ENCODE measurements at places on chromosomes 11 and 22.

GRCh38 chr11:2651054-2651617 lies 48.7 kb downstream of the KCNQ1OT1 start:
- DNase-seq: no peak

GRCh38 chr11:124961972-124962609 lies 8.1 kb downstream of the CCDC15 start:
- DNase-seq: peak; percentile 84

- no peak for DNase-seq
These were observed 66.9 kb upstream of the TTLL12 start for GRCh38 chr22:43253839-43254238.

GRCh38 chr22:20090730-20091240 lies 10.7 kb downstream of the DGCR8 start:
- DNase-seq: no peak

DNA sequence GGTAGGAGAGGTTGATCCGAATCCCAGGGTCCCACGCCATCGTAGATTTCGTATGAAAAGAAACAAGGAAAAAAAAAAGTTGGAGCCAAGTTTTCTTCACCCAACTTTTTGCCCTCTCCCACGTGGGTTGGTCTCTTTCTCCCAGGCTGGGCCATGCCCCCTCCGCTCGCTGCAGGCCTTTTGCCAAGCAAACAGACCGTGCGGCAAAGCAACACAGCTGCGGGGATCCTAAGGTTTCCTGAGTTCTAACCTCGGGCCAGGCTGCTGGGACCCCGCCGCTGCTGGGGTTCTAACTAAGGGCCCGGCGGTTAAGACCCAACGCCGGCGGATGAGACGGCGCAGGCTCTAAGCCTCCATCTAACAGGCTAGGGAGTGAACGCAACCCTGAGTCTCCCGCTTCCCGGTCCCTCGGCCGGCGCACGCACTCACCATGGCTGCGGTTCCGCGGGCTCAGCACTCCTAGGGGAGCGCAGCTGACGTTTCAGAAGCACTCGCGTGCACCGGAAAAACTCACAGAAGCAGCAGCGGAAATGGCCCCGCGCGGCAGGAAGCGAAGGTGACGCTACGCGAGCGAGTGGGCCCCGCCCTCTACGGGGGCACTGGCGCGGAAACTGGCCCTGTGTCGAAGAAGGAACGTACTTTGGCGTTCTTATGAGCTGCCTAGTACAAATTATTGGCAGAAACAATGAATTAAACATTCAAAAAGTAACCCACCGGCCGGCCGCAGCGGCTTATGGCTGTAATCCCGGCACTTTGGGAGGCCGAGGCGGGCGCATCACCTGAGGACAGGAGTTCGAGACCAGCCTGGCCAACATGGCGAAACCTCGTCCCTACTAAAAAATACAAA lies at the start of gene SNU13:
Gene SNU13, minus strand, starts transcription at position 503 of the 847 bp plus-strand sequence. Its CDS starts 71 bp downstream, at position 432.
- peak; percentile 91 for DNase-seq

GRCh38 chr11:2774173-2775082 lies 74.6 kb upstream of the KCNQ1OT1 start:
- DNase-seq: no peak

GRCh38 chr11:107778839-107779517 lies 67.1 kb upstream of the SLN start:
- no peak for DNase-seq

DNA sequence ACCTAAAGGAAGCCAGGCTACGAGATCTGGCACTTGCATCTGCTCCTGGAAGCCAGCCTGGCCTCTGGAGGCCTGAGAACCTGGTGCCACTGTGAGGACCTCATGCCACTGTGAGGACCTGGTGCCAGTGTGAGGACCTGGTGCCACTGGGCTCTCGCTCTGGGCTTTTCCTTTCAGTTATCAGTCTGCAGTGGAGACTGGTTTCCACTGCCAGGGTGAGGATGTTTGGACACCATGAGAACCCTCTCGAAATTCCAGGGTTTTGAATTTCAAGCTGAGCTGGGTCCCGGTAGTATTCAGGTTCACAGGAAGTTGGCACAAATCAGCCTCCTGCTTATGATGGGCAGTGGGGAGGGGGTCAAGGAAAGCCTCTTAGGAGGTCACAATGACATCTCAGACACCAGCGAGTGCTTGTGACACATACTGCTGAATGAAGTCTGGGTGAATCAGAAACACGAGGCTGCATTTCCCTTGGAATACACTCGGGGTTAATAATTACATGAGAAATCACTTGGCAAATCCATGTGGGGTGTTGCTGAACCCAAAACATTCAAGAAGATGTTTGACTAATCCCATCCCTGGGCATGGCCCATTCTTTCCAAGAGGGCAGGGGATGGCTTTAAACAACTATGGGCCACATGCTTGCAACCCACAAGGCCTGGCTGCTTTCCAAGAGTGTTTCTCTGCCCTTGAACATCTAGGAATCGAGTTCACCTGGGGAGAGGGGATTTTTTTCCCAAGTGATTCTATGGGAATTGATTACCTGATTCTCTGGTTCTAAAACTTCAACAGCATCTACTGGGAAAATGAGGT lies 60.2 kb downstream of the LINC01488 start:
- DNase-seq: no peak

GRCh38 chr11:2943711-2944118 lies 14.5 kb upstream of the PHLDA2 start:
- no peak for DNase-seq

- no peak for DNase-seq
These were observed 20.9 kb downstream of the NCF4 start for GRCh38 chr22:36881504-36882245.

DNA sequence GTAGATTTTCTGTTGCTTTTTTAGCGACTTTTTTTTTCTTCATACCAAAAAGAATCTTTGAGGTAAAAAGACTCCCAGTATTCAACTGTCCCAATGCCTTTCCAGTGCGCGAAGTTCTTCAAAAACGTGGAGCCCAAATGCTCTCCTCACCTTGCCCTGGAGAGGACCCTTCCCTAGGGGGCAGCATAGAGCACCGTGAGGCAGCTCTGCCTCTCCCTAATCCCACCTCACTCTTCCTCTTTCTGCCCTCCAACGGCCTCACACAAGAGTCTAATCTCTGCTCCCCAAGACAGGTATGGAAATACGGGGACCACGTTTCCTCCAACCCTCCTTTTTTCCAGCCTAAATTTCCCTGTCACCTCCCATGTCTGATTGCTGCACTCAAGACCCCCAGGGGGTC lies 117.5 kb upstream of the ALX4 start:
- DNase-seq: no peak

- DNase-seq: no peak
These were observed 10.1 kb downstream of the CSRP3 start for GRCh38 chr11:19191530-19192169.

DNA sequence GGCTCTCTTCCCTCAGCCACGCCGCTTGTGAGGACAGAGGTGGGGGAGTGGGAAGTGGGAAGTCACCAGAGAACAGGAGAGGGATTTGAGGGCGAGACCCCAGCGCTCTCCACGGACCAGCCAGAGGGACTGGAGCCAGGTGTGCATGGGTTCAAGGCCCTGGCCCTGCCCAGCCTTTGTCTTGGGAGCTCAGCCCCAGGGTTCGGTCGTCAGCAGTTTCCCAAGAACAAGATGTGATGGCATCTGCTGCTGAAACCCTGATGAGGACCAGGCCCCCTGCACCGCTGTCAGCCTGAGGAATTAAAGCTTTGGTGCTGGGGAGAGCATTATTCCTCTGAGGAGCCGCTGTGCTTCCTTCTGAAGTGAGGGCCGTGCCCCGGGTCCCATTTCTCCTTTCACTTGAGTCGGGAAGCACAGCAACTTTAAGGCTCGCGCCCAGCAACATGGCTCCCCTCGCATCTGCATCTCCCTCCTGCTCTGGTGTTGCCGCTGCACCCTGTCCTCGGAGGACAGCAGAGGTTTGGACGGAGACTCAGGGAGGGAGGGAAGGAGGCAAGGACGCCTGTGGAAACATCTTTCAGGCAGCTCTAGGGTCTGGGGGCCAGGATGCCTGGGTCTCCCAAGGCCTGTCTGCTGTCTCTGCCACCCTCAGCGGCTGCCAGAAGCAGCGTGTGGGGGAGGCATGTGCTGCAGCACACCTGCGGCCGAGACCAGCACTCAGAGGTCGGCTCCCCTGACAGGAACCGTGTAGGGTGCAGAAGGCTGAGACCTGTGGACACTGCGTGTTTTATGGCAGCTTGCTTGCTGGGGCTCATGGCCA lies 3.8 kb downstream of the IFITM5 start:
- DNase-seq: no peak

DNA sequence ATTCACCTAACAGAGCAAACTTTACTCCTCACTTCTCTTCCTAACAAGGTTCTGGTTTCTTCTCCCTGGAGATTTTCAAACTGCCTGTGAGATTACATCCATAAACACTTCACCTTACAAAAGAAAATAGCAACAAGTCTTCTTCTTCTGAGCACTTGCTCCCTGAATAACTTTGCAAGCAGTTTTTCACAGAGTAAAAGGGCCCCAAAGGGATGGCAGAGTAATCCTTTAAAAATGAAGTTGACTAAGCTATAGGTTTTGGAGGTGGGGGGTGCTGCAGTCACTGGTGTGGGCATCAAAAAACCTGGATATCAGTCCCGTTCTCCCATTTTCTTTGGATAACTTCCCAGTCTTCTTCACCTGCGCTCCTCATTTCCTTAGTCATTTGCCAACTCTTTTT lies 484.9 kb downstream of the MIAT start:
- no peak for DNase-seq

- no peak for DNase-seq
These were observed 11.2 kb upstream of the UPK3A start for GRCh38 chr22:45273452-45274075.

GRCh38 chr11:12901272-12901671 lies 107.8 kb upstream of the RASSF10 start:
- no peak for DNase-seq

DNA sequence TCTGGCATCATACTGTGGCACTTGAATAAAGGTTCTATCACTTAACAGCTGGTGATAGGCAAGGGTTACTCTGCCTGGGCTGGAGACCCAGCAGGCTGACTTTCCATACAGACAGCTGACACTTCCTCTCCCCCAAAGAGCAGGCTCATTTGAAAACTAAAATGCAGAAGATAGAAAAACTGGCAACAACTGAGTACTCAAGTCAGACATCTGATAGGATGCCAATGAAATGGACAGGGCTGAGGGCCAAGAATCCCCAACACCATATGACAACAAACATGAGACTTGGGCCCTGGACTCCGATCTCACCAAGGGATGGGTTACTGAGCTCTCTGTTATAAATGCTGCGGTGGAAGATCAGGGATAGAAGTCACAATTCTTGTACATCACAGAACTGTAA lies 237.2 kb downstream of the LRRC4C start:
- no peak for DNase-seq

GRCh38 chr11:205221-206001 lies 1.8 kb downstream of the BET1L start:
- no peak for DNase-seq

DNA sequence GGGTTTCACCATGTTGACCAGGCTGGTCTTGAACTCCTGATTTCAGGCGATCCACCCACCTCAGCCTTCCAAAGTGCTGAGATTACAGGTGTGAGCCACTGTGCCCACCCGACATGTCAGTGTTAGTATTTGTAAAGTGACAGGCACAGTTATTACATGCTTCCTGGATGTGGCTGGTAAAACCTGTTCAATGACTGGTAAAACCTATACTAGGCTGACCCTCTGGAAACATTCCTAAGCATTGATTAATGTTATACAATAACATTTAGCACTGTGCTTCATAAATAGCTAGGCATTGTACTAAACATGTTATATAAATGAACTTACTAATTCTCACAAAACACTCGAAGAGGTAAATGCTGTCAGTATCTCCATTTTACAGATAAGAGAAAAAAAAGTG lies 20.9 kb upstream of the JHY start:
- DNase-seq: no peak

- no peak for DNase-seq
These were observed 126.6 kb downstream of the BUD13 start for GRCh38 chr11:116646191-116646590.

GRCh38 chr22:49090061-49090852 lies 737.4 kb downstream of the BRD1 start:
- DNase-seq: no peak

- DNase-seq: no peak
These were observed 22.9 kb upstream of the FCHSD2 start for GRCh38 chr11:73164803-73165540.

- DNase-seq: peak; percentile 59
These were observed 8.2 kb downstream of the PHF21A start for GRCh38 chr11:46112961-46113607.

DNA sequence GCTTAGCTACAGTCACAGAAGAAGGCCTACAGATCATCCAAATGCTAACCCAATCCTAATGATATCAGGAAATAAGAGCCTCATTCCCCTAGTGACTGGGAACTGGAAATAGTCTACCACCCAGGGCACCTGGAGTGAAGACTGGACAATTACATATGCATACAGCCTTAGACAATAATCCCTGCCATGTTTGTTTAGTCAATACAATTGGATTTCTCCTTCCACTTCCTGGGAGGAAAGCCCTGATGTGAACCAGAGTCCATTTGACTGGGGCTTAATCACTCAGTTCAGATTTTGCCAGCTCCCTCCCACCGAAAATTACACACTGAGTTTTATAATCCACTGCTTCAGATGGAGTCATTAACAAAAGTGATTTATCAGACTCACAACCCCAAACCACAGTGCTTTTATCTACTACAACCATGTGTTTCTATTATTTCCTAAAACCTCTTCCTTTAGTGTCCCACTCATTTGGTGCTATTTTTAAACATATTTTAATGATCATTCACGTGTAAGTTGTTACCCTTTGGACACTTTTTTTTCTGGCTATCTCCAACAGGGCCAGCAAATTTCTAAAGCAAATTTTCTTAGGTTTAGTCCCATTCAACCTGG lies 29.9 kb downstream of the CWF19L2 start:
- no peak for DNase-seq

DNA sequence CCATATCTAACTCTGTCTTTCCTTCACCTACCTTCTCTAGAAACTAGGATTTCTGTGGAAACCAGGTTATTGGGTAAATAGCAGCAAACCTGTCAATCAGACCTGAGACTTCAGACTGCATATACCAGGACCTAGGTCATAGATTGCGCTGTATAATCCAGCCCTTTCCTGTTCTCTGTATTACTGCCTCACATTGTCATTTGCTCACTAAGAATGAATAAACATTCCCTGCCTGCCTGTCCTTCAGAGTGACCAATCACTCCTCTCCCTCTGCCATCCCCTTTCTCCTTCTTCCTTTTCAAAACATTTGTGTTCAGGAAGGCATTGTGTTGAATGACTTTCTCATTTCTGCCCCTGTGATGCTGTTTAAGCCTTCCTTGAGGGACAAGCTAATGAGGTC lies 14.1 kb upstream of the FZD4 start:
- DNase-seq: no peak

GRCh38 chr11:119421941-119422808 lies 797 bp downstream of the THY1 start:
- no peak for DNase-seq

Data from astrocyte of the spinal cord (primary cell).